Mesangial cell (primary cell): ENCODE measurements at places on chromosomes 4 and X. TPM values are rescaled to one million over a fixed set of nuclear protein-coding genes. Genes with fewer than 3 reads are reported as not detected.

Gene MID2
- total RNA-seq, result 7.8 and 20.3 TPM in 2 replicates

Gene ARHGAP6
- 0.65 and 7.5 TPM in 2 replicates for total RNA-seq

Gene CFP
- total RNA-seq, result 0.13 and 0.16 TPM in 2 replicates

Gene PCDH10
- total RNA-seq, result 0.81 and 1.5 TPM in 2 replicates

Gene CCNB3
- under 0.01 and 0.13 TPM in 2 replicates for total RNA-seq

Gene TCP11X2
- not detected in 2 replicates for total RNA-seq

Gene CXorf38
- total RNA-seq, result 11.2 and 14.7 TPM in 2 replicates

Gene DGAT2L6
- total RNA-seq, result not detected in 2 replicates

Gene CPE
- total RNA-seq, result 17.8 and 29.4 TPM in 2 replicates

Gene RNF150
- total RNA-seq, result 1.1 and 11.8 TPM in 2 replicates

Gene ADAM29
- not detected in 2 replicates for total RNA-seq

Gene GPRIN3
- total RNA-seq, result 0.81 and 3.5 TPM in 2 replicates

Gene VCX
- total RNA-seq, result not detected in 2 replicates

Gene MAGEA10
- not detected in 2 replicates for total RNA-seq

Gene KDR
- under 0.01 and 0.25 TPM in 2 replicates for total RNA-seq

Gene SMR3B
- total RNA-seq, result not detected in 2 replicates

Gene TLR1
- under 0.01 and 0.49 TPM in 2 replicates for total RNA-seq

Gene SLC34A2
- total RNA-seq, result 2.7 TPM in 1 of 2 replicates, not detected in the other

Gene PLP1
- not detected in 2 replicates for total RNA-seq

Gene CENPVL1
- total RNA-seq, result not detected in 2 replicates

Gene COL4A5
- 19.6 and 49.3 TPM in 2 replicates for total RNA-seq

Gene PDE6B
- 4.2 and 29.0 TPM in 2 replicates for total RNA-seq

Gene GAGE12J
- total RNA-seq, result not detected in 2 replicates

Gene APEX2
- 10.3 and 16.6 TPM in 2 replicates for total RNA-seq

Gene EMCN
- total RNA-seq, result 0.13 TPM in 1 of 2 replicates, not detected in the other

Gene TMSB15C
- 2.0 and 2.5 TPM in 2 replicates for total RNA-seq

Gene EREG
- 2.0 and 3.7 TPM in 2 replicates for total RNA-seq

Gene CXorf65
- total RNA-seq, result not detected in 2 replicates

Gene ARHGEF9
- 5.4 and 8.2 TPM in 2 replicates for total RNA-seq

Gene CXCL10
- not detected in 2 replicates for total RNA-seq
